ENCODE measurements at places on chromosomes 4 and X. TPM values are rescaled to one million over a fixed set of nuclear protein-coding genes. Genes with fewer than 3 reads are reported as not detected.

The ZXDB gene
- 7.3 TPM for total RNA-seq

The DRD5 gene
- not detected for total RNA-seq

The SERTM2 gene
- total RNA-seq = not detected

The SERPINA7 gene
- not detected for total RNA-seq

The IRAK1 gene
- total RNA-seq = 74.2 TPM

The ABLIM2 gene
- total RNA-seq = 0.31 TPM

The IL21 gene
- total RNA-seq = not detected

The YTHDC1 gene
- 82.8 TPM for total RNA-seq

The DDX60 gene
- total RNA-seq = 16.6 TPM

The PCSK1N gene
- 13.1 TPM for total RNA-seq

The SULT1B1 gene
- 1.2 TPM for total RNA-seq

The RS1 gene
- total RNA-seq = not detected

The HTRA3 gene
- total RNA-seq = 0.37 TPM

The NFKB1 gene
- 27.9 TPM for total RNA-seq

The MAPK10 gene
- 19.2 TPM for total RNA-seq

The CT55 gene
- not detected for total RNA-seq

The CTAG1B gene
- total RNA-seq = not detected

The SSX1 gene
- not detected for total RNA-seq

The ARX gene
- total RNA-seq = not detected

The UTP14A gene
- total RNA-seq = 20.8 TPM

The TLR3 gene
- total RNA-seq = 8.2 TPM

The SRPX gene
- total RNA-seq = 48.0 TPM

The FLNA gene
- total RNA-seq = 2,024 TPM

The CXCL11 gene
- total RNA-seq = not detected

The ADH1B gene
- 5.7 TPM for total RNA-seq

The ETDA gene
- not detected for total RNA-seq

Measured in osteocyte (in vitro differentiated cells).